ENCODE measurements at places on chromosomes 4 and X.

GRCh38 chr4:143406523-143406922 is 69.8 kb downstream of the GAB1 start:
- no peak for DNase-seq

GRCh38 chr4:138003248-138003647 is 238.9 kb downstream of the SLC7A11 start:
- no peak for DNase-seq

GRCh38 chr4:71300362-71300761 is 38.5 kb upstream of the SLC4A4 start:
- DNase-seq = no peak

DNA sequence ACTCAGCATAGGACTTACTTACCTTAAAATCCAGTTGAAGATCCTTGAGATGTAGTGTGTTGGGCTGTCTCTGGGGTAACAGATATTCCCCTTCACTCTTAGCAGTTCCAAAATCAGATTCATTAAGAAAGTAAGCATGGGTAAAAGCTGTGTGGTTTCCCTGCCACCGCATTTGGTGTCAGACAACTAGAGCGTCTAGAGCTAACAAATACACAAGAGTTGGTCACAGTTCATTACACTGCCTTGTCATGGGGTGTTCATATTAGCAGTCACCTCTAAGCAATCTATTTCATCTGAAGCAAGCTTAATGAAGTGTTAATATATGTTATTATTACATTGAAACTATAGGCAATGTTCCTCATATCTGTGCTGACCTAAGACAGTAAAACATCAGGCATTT is 342.8 kb downstream of the PPARGC1A start:
- no peak for DNase-seq

GRCh38 chrX:152926279-152926678 is 28.4 kb downstream of the ZNF185 start:
- DNase-seq = peak; percentile 53

DNA sequence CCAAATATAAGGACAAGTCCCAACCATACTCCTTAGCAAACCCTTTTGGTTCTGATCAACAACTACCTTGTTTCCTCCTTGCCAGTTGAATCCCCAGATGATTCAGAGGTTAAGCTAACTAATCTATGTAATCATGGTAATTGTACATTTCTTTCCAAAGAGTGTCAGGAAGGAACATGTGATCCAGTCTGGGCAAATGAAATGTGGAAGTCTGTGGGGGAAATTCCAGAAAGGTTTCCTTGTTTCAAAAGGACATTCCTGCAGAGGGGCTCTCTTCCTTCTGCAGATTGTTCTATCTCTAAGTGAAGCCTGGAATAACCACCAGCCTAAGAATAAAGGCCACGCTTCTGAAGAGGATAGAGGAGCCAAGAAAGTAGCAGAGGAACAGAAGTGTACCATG is 7.0 kb downstream of the PRSS12 start:
- DNase-seq = no peak

GRCh38 chrX:41538707-41539106 is 91.6 kb downstream of the NYX start:
- no peak for DNase-seq

DNA sequence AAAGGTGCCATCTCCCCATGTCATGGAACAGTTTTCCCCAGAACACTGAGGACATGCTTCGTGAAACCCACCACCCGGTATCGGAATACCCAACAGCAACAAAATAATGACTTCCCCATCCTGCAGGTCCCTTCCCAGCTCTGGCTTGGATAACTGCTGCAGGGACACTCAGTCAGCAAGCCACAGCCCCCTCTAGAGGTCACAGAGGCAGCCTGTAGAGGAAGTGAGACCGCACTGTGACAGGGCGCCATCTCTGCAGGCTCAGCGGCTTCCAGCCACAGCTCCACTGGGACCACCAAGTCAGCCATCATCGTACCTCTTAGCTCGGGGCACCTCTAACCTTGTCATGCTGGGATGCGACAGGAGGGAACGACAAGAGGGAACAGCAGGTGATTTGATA is 315.9 kb downstream of the LDB2 start:
- no peak for DNase-seq

- DNase-seq = no peak
These were observed 67.9 kb upstream of the STK26 start for GRCh38 chrX:131955099-131955777.

GRCh38 chrX:134604701-134605311 is 53.5 kb downstream of the PLAC1 start:
- no peak for DNase-seq

- no peak for DNase-seq
These were observed 167.6 kb downstream of the ARHGAP10 start for GRCh38 chr4:147899512-147899911.

DNA sequence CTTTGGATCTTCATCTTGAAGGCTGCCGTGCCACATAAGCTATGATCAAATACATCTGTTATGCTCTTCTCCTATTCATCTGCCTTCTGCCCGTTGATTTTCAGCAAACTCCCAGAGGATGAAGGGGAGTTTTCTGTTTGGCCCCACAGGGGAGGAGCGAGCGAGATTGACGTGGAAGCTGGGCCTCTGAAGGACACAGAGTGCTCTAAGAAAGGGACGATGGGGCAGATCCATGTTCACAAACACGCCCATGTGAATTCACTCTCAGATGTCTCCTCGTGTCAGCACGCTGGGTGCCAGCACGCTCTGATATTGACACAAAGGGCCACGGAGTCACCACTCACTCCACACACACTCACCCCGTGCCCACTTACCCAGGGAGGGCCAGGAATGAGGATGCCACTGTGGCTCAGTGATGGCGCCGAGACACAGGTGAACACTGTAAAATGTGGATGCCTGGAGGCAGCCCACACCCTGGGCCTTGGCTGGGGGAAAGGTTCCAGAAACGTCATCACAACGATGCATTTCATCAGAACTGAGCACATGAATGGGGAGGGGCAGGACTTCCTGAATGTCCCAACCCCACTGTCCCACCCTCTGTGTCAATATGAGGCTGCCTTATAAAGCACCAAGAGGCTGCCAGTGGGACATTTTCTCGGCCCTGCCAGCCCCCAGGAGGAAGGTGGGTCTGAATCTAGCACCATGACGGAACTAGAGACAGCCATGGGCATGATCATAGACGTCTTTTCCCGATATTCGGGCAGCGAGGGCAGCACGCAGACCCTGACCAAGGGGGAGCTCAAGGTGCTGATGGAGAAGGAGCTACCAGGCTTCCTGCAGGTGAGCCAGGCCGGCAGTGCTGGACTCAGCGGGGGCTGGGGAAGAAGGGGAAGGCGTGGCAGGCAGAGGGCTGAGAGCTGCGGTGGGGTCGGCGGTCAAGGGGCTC is at the start of gene S100P:
Gene S100P, plus strand, starts transcription at position 648 of the 946 bp plus-strand sequence. Its CDS starts 55 bp downstream, at position 703.
- no peak for DNase-seq

Measured in stimulated activated CD4-positive, alpha-beta T cell treated with anti-CD3 and anti-CD28 coated beads, Interleukin-2, amount 100 ng/mL, for 24 hours (primary cell).